H7 (cell line): ENCODE measurements at places on chromosomes 6 and 20. TPM values are rescaled to one million over a fixed set of nuclear protein-coding genes. Genes with fewer than 3 reads are reported as not detected.

- DNase-seq = no peak
These were observed 3.9 kb upstream of the CST9 start for GRCh38 chr20:23609486-23610109.

DNA sequence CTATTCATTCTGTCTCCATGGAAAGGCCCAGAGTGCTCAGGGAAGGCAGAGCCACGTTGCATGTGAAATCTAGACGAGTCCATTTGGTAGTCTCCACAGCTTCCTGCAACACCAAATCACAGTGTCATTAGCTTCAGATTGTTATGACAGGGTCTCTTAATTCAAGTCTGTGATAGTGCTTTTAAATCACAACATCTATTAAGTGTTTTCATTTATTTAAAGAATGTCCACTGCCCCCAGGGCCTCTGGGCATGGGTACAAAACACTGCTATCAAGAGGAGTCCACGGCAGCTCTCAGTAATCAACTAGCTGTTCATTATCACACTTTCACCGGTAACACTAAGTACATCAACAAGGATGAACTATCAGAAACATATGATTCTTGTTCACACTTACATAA is 455.9 kb upstream of the JARID2 start:
- no peak for DNase-seq

DNA sequence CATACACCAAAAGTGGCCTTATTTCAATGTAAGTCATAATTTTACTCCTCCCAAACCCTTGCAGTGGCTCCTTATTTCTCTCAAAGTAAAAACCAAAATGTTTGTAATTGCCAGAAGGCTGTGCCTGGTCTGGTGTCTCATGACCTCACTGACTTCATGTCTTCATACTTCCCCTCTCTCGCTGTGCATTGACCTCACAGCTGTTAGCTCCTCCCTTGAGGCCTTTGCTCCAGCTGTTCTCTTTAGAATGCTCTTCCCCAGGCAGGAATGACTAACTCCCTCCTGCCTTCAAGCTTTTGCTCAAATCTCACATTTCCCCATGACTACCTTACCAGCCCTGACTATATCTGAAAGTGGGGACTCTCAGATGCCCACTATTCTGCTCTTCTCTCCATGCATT is 83.3 kb downstream of the MTFR2 start:
- no peak for DNase-seq

The MEI4 gene
- total RNA-seq = 0.30 and 0.38 TPM in 2 replicates

The IDH3B gene
- total RNA-seq = 174 and 183 TPM in 2 replicates

- no peak for DNase-seq
These were observed 949.7 kb downstream of the HACE1 start for GRCh38 chr6:103910018-103910417.

- DNase-seq = no peak
These were observed 30.5 kb downstream of the MDGA1 start for GRCh38 chr6:37667050-37667814.

The SLC17A3 gene
- not detected in 2 replicates for total RNA-seq

- no peak for DNase-seq
These were observed 218.9 kb downstream of the EYA4 start for GRCh38 chr6:133460101-133460500.

The SLC26A8 gene
- total RNA-seq = 0.03 TPM in 1 of 2 replicates, not detected in the other

GRCh38 chr6:24761193-24761835 is 13.4 kb upstream of the GMNN start:
- peak; percentile 76 for DNase-seq

DNA sequence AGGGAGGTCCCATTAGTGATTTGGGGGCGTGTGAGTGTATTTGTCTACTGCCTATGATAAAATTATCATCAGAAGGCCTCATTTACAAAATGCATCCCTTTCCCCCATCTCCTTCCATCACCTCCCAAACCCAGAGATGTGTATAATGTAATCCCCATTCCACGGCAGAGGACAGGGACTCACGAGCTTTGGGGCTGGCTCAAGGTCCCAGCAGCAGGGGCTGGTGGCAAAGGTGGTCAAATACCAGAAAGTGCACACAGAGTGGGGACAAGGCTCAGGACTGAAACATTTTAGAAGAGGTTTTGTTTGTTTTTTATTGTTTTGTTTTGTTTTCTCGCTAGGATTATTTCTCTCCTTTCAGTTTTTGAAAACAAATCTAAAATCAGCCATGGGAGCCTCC is 68.5 kb upstream of the TOP1 start:
- DNase-seq = no peak

GRCh38 chr6:41074692-41075436 is 2.1 kb downstream of the NFYA start:
- no peak for DNase-seq

The GLP1R gene
- 0.18 and 0.87 TPM in 2 replicates for total RNA-seq

- DNase-seq = no peak
These were observed 9.0 kb upstream of the SCML4 start for GRCh38 chr6:107833136-107833535.

The RAB44 gene
- total RNA-seq = not detected in 2 replicates

GRCh38 chr20:59364611-59365010 is 64.2 kb downstream of the EDN3 start:
- DNase-seq = no peak

DNA sequence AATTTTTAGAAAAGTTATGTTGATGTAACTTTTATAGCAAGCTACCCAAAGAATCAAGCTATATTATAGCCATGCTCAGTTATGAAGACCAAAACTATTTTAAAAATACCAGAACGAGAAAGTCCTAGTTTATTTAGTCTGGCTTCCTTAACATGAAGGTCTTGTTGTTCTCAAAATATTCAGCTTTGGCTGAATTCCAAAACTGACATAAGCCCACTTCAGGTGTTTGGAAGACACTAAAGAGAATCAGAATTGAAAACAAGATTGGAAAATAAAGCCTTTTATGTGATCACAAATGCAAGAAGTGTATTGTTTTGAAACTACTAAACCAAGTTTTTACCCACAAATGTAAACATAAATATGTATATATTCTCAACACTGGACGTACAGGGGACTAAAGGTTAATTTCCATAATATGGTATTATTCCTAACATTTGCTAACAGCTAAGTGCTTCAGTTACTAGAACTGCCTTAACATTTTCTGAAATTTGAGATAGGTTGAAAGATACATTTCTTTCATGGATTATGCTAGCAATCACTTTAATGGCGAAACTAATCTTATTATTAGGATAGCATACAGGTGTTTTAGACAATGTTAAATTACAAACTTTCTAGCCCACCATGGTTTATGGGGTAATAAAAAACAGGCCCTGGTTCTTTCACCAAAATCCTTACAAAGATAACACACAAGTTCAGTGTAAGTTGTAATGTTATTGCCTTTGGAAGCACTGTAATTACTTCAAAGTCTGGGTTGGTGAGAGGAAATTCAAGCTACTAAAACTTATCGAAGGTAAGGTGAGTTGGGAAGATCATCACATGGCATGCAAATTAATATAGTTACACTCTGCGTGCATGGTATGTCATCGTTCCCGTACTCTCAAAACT is 1.6 kb downstream of the MAP3K5 start:
- no peak for DNase-seq

GRCh38 chr6:29999416-29999815 is 57.1 kb downstream of the HLA-A start:
- DNase-seq = no peak

The E2F1 gene
- total RNA-seq = 51.8 and 57.8 TPM in 2 replicates

DNA sequence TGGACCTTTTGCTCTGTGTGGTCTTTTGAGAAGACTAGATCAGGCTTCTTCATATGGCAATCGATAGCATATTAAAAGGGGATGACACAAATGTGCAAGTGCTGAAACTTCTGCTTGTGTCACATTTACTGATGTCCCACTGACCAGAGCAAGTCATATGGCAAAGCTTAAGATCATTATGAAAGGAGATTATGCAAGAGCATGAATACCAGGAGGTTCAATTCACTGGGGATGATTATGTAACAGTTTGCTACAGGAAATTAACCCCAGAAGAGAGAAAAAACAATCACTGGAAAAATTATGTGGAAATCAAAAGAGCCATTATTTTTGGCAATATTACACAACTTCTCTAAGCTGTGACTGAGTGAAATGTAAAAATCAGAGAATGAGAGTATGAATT is 13.7 kb upstream of the PRDM13 start:
- DNase-seq = no peak

GRCh38 chr20:4726710-4727397 is 5.1 kb downstream of the PRND start:
- DNase-seq = peak; percentile 22

GRCh38 chr20:1062334-1063010 is 55.9 kb upstream of the PSMF1 start:
- no peak for DNase-seq

DNA sequence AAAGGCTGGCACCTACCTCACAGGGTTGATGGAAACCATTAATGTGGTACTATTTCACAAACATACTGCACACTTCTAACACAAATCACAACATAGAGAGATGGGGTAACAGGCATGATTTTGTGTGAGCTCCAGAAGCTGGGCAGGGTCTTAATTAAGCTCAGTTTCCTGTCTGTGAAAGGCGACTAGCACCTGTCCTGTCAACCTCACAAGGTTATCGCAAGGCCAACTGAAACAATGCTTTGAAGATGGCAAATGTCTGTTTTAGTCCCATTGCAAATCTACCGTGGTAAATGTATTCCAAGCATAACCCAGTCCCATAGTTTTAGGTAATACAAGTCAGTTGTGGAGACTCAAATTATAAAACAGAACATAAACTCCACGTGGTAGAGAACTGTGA is 1.3 kb upstream of the PLEKHG1 start:
- DNase-seq = no peak

GRCh38 chr6:1636971-1637871 is 27.5 kb downstream of the FOXC1 start:
- DNase-seq = no peak

The DNMT3B gene
- total RNA-seq = 496 and 585 TPM in 2 replicates

The OPRL1 gene
- 2.4 and 4.4 TPM in 2 replicates for total RNA-seq

- no peak for DNase-seq
These were observed 512.6 kb upstream of the SLC35B3 start for GRCh38 chr6:8947900-8948299.

DNA sequence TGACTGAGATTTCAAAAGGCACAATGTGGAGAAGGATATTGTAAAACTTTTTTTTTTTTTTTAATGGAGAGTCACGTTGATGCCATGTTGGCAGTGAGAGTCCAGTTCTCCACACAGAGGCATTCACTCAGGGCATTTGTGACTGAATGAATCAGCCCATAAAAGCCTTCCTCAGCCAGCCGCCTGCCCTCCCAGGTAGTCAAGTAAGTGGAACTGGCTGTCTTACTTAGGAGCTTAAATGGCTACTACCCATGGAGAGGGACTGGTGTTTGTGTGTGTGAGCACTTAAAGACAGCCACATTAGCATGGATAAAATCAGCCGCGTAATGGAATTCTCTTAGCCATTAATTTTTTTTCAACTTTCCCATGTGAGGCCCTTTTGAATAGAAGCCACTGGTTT is 12.6 kb downstream of the AAR2 start:
- DNase-seq = no peak

- no peak for DNase-seq
These were observed 27.8 kb downstream of the STAU1 start for GRCh38 chr20:49160057-49160929.

The TFAP2A gene
- total RNA-seq = not detected in 2 replicates

DNA sequence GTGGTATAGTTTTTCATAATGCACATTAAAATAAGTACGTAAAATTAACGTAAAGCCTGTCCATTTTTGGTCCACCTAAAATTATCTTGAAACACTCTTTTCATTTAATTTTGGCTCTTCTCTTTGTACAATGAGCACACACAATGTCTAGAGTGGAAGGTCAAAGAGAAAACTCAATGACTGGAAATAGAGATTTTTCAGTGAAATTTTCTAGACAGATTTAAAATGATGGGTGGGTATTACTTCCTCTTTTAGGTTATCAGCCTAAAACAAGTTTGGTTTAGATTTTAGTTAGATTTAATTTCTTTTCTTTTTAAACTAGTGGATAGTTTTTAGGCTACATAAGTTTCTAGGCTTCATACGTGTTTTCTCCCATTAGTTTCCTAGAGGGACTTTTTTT is 24.9 kb downstream of the DSE start:
- DNase-seq = no peak

The MOG gene
- total RNA-seq = 1.4 and 2.0 TPM in 2 replicates

GRCh38 chr20:23566199-23566932 is 1.9 kb downstream of the CST9L start:
- no peak for DNase-seq

The HTR1E gene
- total RNA-seq = 0.52 TPM in 1 of 2 replicates, not detected in the other

DNA sequence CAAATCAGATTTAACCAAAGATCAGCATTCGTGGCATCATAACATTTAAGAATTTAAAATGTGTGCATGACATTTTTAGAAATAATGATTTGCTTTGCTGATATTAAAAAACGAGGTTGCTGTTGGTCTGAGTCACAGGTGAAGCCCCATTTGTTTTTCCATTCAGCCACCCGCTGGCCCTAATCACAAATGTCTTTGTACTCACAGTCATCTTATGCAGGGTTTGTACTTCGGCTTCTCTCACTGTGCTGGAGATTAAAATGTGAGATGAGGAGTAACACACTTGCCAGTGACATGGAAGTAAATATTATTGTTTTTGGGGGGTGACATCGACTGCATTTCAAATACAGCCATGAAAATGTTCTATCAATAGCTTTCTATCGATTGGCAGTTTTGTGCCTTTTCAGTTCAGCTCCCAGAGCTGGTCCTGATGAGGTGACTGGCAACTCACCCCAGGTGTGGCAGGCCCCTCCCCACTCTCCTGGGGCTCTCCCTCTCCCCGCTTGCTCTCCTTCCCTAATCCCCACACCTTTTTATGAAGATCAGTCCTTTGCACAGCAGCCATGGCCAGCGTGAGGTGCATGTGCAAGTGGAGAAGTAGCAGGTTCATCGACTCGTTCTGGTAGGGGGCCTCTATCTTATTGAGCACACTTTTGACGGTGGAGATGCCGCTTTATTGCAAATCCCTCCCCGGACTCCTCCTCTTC is 58.8 kb upstream of the FUCA2 start:
- DNase-seq = peak; percentile 48

GRCh38 chr6:17871189-17871519 is 116.3 kb downstream of the KIF13A start:
- DNase-seq = no peak

- DNase-seq = no peak
These were observed 8.9 kb downstream of the GFOD1 start for GRCh38 chr6:13478525-13478966.

DNA sequence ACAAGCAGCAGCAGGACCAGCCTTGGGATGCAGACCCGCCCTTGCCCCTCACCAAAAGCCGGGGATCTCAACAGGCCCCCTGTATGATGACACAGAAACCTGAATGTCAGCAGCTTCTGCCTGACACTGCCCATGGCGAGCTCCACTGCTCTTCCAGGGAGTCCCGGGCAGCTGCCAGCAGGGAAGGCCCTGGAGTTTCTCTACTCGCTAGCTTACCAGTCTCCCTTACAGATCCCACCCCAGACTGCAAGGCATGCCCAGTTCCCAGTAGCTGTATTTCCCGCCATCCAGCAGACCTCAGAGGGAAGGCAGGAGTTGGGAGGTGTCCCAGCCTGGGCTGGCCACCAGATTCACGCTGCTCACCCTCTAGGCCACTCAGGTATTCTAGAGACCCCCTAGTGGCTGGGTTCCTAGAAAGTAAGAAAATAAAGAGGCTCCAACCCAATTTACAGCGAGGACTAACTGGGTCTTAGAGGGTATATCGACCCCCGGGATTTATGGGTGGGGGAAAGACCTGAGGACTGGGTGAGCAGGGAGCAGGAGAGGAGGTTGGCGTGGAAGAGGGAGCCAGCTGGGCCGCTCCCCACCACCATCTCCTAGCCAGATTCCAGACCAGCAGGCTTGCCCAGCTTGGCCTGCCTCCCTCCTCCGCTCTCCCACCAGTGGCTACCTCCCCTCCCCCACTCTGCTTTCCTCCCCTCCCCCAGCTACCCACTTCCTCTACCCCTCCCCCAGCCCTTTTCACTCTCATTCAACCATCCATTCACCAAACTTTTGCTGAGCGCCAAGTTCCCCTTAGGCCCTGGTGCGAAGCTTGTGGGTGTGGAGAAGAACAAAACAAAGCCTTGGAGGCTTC is 9.7 kb upstream of the HMGA1 start:
- DNase-seq = peak; percentile 82

- DNase-seq = no peak
These were observed 17.6 kb downstream of the NOL4L start for GRCh38 chr20:32567384-32568178.
